ENCODE measurements at places on chromosomes 16 and 17. TPM values are rescaled to one million over a fixed set of nuclear protein-coding genes. Genes with fewer than 3 reads are reported as not detected.

GRCh38 chr17:31116167-31116566 lies 21.4 kb downstream of the NF1 start:
- H3K36me3 ChIP-seq = no peaks in the 10 kb centered on the region
- no peaks in the 10 kb centered on the region for H3K4me1 ChIP-seq
- no peak overlapping the region for H3K27ac ChIP-seq

DNA sequence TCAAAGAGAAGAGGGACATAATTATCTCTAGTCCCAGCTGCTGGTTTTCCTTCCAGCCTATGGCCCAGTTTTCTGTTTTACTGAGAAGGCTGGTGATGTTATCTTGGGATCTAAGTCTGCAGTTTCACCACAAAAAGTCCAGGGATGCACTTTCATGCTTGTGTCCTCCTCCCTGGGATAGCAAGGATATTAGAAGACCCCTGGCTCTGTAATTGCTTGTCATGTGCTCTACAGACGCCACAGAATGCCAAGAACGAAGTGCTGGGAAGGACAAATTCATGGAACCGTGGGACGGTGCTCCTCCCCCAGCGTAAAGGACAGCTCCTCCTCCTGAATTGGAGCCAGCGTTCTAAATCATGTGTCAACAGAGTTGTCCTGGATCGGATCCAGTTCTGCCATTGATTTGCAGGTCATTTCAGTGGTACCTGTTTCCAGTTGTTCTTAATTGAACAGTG lies 8.6 kb downstream of the MAPT start:
- H3K4me1 ChIP-seq = peaks cover 31% of the 10 kb centered on the region
- H3K27ac ChIP-seq = no peak overlapping the region
- DNase-seq = peak; percentile 12
- H3K27me3 ChIP-seq = peaks cover 42% of the 10 kb centered on the region
- no peaks in the 10 kb centered on the region for H3K36me3 ChIP-seq

DNA sequence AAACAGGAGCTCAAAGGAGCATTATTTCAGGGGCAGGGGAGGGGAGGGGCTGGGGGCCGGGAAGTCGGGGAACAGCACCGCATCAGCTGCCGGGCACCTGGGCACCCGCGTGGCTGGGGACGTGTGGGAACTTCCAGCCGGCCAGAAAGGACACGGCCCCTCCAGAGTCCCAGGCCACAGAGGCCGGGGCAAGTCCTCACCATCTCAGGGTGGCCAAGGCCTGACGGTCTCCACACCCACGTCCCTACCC lies 1.1 kb downstream of the PGAP6 start:
- peaks cover 24% of the 10 kb centered on the region for H3K4me1 ChIP-seq
- peaks cover 8% of the 10 kb centered on the region for H3K27me3 ChIP-seq
- H3K27ac ChIP-seq = no peak overlapping the region
- H3K4me3 ChIP-seq = peak overlapping the region; percentile 73
- DNase-seq = no peak
- H3K36me3 ChIP-seq = peaks cover 16% of the 10 kb centered on the region

GRCh38 chr16:68972720-68973119 lies 129.4 kb downstream of the TANGO6 start:
- no peak overlapping the region for H3K4me3 ChIP-seq
- no peaks in the 10 kb centered on the region for H3K27me3 ChIP-seq
- H3K36me3 ChIP-seq = peaks cover 11% of the 10 kb centered on the region
- no peak overlapping the region for H3K27ac ChIP-seq
- H3K4me1 ChIP-seq = no peaks in the 10 kb centered on the region
- peak; percentile 47 for DNase-seq

GRCh38 chr17:10117581-10118001 lies 80.8 kb downstream of the GAS7 start:
- no peak for DNase-seq
- H3K4me3 ChIP-seq = no peak overlapping the region
- H3K27ac ChIP-seq = no peak overlapping the region
- H3K4me1 ChIP-seq = peaks cover 78% of the 10 kb centered on the region
- H3K27me3 ChIP-seq = no peaks in the 10 kb centered on the region

The NPIPA5 gene
- 12.4 TPM for total RNA-seq

Data from muscle of leg (tissue), 16 donors.